ENCODE measurements at places on chromosomes 16 and 17. TPM values are rescaled to one million over a fixed set of nuclear protein-coding genes. Genes with fewer than 3 reads are reported as not detected.

- DNase-seq, result no peak
These were observed 13.2 kb upstream of the SPN start for GRCh38 chr16:29649588-29650494.

- no peak for DNase-seq
These were observed 2.5 kb downstream of the EIF1 start for GRCh38 chr17:41691031-41691777.

GRCh38 chr17:192666-193425, 11.4 kb upstream of the DOC2B start:
- no peak for DNase-seq

DNA sequence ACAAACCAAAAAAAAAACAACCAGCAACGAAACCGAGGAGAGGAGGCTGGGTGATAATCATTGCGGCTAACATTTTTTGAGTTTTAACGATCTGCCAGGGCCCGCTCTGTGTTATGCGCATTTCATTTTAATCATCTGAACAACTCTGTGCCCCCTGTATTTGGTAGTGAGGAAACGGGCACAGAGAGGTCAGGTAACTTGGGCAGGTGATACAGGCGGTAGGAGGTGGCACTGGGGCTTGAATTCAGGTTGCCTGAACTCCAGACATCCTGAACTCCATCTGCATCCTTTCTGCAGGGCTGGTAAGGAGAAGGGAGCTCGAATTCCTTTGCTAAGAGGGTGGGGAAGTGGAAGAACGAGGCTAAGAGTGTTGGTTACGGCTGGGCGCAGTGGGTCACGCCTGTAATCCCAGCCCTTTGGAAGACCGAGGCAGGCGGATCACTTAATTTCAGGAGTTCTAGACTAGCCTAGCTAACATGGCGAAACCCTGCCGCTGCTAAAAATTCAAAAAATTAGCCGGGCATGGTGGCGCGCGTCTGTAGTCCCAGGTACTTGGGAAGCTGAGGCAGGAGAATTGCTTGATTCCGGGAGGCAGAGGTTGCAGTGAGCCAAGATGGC, 1.1 kb downstream of the CLUAP1 start:
- DNase-seq, result no peak

DNA sequence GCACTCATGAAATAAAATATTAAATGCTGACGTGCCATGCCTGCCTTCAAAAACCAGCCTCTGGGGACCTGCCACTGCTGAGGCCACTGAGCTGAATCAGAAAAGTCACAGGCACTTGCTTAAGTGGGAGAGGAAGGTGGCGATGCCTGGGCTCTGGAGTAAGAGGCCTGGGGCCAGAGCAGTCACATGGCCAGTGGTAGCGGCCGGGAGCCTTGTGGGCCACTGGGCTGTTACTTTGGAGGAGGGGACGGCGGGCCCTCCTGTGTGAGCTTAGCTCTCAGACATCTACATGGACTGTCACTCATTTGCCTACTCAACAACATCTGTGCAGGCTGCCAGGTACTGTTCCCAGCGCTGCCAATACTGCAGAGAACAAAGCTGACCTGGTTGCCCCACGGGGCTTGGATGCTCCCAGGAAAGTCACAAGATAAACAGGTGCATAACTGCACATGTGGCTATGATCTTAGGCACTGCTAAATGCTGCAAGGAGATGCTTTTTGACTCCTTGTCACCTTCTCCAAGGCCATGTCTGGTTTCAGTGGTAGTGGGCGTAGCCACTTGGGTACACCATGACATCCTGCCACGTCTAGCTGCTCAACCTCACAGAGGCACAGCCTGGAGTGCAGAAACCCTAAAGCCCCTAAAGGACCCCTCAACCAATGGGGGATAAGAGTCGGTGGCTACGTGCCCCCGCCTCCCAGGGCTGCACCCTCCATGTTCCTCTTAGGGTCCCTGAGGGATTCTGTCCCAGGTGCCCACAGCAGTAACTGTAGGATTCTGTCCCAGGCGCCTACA, 11.6 kb downstream of the COTL1 start:
- DNase-seq, result no peak

GRCh38 chr17:67818110-67819002, 6.9 kb upstream of the BPTF start:
- DNase-seq, result no peak

GRCh38 chr16:16578701-16579100, 199.8 kb downstream of the NPIPA7 start:
- no peak for DNase-seq

Gene LGALS9B
- total RNA-seq, result 0.05 TPM

GRCh38 chr16:67780847-67781564, 25.4 kb downstream of the RANBP10 start:
- DNase-seq, result no peak

DNA sequence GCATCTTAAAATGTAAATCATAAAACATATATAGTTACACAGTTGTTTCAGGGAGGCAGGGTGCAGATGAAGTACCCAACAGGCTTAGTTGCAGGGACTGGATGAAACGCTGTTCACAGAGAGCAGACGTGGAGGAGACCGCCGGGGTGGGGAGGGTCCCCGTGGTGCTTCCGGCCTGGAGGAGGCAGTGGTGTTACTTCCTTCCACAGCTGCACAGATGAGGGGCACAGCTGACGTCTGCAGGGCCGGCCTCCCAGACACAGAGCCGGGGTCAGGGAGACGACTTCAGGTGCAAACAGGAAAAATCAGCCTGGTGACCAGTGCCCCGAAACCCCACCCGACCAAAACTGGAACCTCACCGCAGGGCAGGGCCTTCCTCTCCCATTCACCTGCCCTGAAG, 17.1 kb downstream of the SPIRE2 start:
- DNase-seq, result peak; percentile 73

Gene ABCC6
- 0.09 TPM for total RNA-seq

- DNase-seq, result no peak
These were observed 13.4 kb downstream of the ITGAL start for GRCh38 chr16:30485818-30486436.

DNA sequence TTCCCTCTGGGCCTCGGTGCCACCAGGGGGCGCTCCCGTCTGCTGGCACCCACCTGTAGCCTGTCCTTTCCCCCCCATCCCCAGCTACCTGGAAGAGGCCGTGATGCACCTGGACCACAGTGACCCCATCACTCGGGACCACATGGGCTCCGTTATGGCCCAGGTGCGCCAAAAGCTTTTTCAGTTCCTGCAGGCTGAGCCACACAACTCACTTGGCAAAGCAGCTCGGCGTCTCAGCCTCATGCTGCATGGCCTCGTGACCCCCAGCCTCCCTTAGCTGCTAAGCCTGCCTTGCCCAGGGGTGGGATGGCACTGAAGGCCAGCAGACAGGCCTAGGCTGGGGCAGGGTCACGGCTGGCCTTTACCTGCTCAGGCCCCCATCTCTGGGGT, 818 bp upstream of the NRN1L start:
- DNase-seq, result no peak

DNA sequence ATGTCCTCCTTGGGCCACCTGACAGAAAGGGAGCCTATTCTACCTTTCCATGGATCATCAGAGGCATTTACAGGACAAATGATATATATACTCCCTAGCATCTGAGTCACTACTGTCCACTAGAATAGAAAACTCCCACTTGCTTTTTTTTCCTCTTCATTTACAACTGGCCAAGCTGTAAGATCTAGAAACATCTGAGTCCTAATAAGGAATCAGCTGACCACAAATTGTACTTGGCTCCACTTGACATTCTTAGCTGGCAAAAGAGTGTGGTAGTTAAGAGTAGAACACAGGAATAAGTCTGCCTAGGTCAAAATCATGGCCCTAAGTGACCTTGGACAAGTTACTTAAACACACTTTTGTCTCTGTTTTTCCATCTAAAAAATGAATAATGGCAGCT, 5.2 kb downstream of the RUSF1 start:
- DNase-seq, result no peak

DNA sequence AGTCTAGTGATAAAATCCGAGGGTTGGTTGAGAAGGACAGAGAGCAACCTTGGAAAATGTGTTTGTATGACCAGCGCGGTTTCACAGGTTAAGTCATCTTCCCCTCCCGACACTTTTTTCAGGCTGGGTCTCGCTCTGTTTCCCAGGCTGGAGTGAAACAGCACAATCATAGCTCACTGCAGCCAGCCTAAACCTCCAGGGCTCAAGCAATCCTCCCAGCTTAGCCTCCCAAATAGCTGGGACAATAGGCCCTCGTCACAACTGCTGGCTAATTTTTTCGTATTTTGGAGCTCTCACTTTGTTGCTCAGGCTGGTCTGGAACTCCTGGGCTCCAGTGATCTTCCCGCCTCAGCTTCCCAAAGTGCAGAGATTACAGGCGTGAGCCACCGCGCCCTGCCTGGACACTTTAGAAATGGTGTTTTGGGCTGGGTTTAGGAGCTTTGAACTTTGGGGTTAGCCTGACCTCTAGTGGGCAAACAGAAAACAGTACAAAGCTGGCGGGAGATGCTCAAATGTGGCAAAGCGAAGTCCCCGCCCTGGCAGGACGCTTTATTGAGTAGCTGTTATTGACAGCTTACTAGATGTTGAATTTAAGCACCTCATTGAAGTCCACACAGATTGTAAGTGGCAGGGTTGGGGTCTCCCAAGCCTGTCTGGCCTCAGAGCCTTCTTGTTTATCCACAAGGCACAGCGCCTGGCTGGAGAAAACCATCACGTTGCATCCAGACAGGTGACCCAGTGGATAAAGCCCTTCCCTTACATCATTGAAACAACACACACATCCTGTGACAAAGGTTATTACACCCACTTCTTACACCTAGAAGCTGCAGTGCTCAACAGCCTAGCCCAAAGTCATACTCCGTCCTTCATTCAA, 34.7 kb upstream of the RBBP6 start:
- DNase-seq, result peak; percentile 43

DNA sequence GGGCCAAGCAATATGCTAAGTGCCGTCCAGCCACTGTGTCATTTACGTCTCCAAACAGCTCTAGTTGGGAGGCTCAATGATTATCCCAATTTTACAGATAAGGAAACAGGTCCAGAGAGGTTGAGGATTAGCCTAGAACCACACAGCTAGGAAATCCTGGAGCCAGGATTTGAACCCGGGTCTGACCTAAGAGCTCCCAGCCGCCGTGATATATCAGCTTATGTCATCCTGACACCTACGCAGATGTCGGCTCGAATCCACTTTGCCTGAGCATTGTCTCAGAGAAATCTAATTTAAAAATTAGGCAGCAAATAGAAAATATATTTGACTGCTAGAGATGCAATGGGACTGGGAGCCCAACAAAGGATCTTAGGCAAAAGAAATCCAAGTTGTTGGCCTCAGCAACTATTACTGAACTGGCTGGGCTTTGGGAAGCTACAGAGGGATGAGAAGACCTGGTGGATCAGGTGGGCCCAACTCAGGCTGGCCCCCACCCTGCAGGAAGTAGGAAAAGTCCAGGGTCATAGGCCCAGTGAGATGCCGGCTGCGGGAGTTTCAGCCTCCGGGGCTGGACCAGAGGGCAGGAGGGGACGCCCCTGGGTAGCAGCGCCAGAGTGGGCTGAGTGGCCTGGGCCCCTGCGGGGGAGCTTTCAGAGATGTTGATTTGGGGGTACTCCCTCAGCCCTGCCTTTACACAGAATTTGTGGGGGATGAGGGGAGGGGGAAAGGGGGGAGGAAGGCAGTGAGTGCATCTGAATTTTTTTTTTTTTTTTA, 35.1 kb upstream of the IL21R start:
- DNase-seq, result no peak

Gene NUP85
- 54.5 TPM for total RNA-seq

Gene HOXB8
- total RNA-seq, result not detected

Gene SLC6A2
- total RNA-seq, result 0.14 TPM

Gene KRT36
- total RNA-seq, result 1.2 TPM

DNA sequence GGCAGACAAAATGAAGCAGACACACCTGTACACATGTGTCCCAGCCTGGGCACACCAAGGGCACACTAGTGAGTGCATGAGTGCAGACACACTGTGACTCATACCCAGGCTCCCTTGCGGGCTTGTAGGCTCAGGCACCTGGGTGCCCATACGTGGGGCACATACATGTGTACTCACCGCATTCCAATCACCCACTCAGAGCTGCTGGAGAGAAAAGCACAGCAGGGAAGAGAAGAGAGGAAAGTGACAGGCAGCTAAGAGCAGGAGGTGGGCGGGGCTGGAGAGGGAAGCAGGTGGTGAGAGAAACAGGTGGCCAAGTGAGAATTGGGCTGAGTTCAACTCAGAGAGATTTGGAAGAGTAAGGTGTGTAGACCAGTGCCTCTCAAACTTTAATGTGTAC, 54.0 kb downstream of the TMEM132E start:
- no peak for DNase-seq

Gene BRICD5
- total RNA-seq, result 4.0 TPM

All from thymus (tissue), 14 donors.